PC-3 (cell line): ENCODE measurements at places on chromosomes 13 and 19. TPM values are rescaled to one million over a fixed set of nuclear protein-coding genes. Genes with fewer than 3 reads are reported as not detected.
A peak's percentile ranks its signal among the peaks of the same experiment; 100 is the strongest.

ZNF541 gene
- total RNA-seq: not detected in 2 replicates

- peak overlapping the region; percentile 77 for H3K27ac ChIP-seq
- H3K4me3 ChIP-seq: no peak overlapping the region; the same call in 1 of the 2 replicates
- H3K36me3 ChIP-seq: 0 out of 2 replicates have a peak, but pooled peaks cover 2% of the 10 kb centered on the region
- H3K27me3 ChIP-seq: no peaks in the 10 kb centered on the region
- peak; percentile 62 for DNase-seq
- H3K4me1 ChIP-seq: peaks cover 26% of the 10 kb centered on the region
These were observed 88.3 kb downstream of the DOCK9 start for GRCh38 chr13:98889419-98890085.

VSTM1 gene
- total RNA-seq: not detected in 2 replicates

DNA sequence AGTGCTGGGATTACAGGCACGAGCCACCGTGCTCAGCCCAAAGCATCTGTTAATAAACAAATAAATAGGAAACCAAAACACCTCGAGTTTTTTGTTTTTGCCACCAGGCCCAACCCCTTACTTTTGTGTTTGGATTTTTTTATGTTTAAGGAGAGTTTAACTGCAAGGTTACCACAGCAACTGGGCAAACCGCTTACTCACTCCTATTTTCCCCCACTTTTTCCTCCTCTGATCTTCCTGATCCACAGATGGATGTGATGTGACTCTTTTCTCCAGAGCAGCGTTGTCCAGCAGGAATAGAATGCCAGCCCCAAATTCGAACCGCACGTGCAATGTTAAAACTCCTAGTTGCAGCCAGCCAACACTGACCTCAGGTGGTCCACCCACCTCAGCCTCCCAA lies 2.1 kb upstream of the PNMA8B start:
- H3K36me3 ChIP-seq: no peaks in the 10 kb centered on the region
- DNase-seq: no peak
- H3K27me3 ChIP-seq: no peaks in the 10 kb centered on the region
- no peak overlapping the region for H3K27ac ChIP-seq
- H3K4me3 ChIP-seq: no peak overlapping the region
- H3K4me1 ChIP-seq: no peaks in the 10 kb centered on the region

GRCh38 chr13:25980255-25980654 lies 71.6 kb downstream of the SHISA2 start:
- H3K4me3 ChIP-seq: no peak overlapping the region
- DNase-seq: peak; percentile 47
- no peak overlapping the region for H3K27ac ChIP-seq

DNA sequence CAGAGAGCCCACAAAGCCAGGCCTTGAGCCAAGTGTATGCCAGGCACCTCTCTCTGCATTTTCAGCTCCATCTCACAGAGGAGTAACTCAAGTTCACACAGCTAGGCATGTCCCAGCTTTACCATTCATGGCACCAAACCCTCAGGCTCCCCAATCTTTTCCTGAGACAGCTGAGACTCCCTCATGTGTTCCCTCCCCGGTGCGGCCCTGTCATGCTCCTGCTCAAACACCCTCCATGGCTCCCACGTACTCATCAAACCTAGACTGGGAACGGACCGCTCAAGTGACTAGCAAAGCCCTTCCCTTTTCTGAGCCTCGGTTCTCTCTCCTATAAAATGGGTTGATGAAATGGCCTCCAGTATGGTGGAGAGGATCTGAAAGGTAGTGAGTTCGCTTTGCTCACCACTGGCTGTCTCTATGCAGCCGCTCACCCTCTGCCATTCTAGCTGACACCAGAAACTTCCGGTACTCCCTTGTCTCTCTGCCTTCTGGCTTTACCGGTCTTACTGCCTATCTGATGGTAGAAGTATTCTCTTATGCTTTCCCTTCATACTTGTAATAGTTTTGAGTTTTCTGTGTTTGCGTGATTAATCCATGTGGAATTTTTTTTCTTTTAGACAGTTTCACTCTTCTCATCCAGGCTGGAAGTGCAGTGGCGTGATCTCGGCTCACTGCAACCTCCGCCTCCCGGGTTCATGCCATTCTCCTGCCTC lies 7.8 kb upstream of the SLC44A2 start:
- H3K36me3 ChIP-seq: no peaks in the 10 kb centered on the region
- peak overlapping the region; percentile 40 for H3K4me3 ChIP-seq
- peak; percentile 92 for DNase-seq
- H3K27me3 ChIP-seq: no peaks in the 10 kb centered on the region
- H3K27ac ChIP-seq: peak overlapping the region; percentile 55

DNA sequence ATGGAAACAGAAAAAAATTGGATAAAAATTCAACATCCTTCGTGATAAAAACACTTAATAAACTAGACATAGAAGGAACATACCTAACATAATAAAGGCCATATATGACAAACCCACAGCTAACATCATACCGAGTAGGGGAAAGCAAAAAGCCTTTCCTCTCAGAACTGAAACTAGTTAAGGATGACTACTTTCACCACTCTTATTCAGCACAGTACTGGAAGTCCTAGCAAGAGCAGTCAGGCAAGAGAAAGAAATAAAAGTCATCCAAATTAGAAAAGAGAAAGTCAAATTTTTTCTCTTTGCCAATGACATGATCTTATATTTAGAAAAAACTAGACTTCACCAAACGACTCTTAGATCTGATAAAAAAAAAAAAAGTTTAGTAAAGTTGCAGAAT lies 25.8 kb upstream of the SLC7A9 start:
- H3K27me3 ChIP-seq: no peaks in the 10 kb centered on the region
- no peak for DNase-seq
- no peak overlapping the region for H3K4me3 ChIP-seq
- no peak overlapping the region for H3K27ac ChIP-seq
- no peaks in the 10 kb centered on the region; the same call in 1 of the 2 replicates for H3K36me3 ChIP-seq

- H3K27me3 ChIP-seq: no peaks in the 10 kb centered on the region
- H3K4me3 ChIP-seq: no peak overlapping the region
- DNase-seq: no peak
- H3K4me1 ChIP-seq: peaks cover 4% of the 10 kb centered on the region
- H3K36me3 ChIP-seq: no peaks in the 10 kb centered on the region
These were observed 128.9 kb downstream of the COG6 start for GRCh38 chr13:39784347-39784746.

ZNF420 gene
- 2.3 and 3.8 TPM in 2 replicates for total RNA-seq

CGB3 gene
- not detected in 2 replicates for total RNA-seq

DNA sequence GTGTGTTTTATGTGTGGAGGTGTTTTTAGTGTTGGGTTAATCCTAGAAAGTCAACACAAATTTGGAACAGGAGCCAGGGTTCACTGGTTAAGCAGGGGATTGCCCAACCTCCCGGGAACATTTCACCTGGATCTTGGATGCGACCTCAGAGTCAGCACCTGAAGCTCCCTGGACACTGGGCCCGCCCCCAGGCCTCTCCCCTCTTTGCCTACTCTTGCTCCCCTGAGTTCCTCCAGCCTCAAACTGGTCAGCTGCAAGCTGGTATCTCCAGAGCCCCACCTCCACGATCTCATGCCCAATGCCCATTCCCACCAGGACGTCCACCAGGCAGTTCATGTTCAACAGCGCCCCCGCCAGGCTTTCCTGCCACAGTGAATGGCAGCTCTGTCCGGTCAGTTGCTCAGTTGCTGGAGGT lies 9.7 kb downstream of the HSD17B14 start:
- no peaks in the 10 kb centered on the region for H3K36me3 ChIP-seq
- no peak overlapping the region for H3K4me3 ChIP-seq
- H3K27me3 ChIP-seq: no peaks in the 10 kb centered on the region
- H3K4me1 ChIP-seq: no peaks in the 10 kb centered on the region

DNA sequence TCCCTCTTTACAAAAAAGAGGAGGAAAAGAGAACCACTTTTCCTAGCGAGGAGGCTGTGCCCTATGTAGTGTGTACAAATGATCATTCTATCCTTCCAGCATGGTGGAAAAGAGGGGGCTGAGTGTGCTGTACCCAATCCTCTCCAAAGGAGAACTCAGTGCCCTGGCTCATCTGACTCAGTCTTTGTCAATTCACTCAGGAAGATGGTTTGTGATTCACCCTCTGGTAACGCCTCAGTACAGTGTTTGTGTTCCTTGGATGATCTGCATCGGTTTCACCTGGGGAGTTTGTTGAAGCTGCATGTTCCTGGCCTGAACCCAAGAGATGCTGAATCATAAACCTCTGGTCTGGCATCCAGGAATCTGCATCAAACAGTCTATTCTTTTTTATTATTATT lies 18.3 kb upstream of the ENOX1 start:
- no peaks in the 10 kb centered on the region for H3K36me3 ChIP-seq
- peak overlapping the region; percentile 95 for H3K27ac ChIP-seq
- no peaks in the 10 kb centered on the region for H3K27me3 ChIP-seq
- peak overlapping the region; percentile 63 for H3K4me3 ChIP-seq
- DNase-seq: peak; percentile 95
- peaks cover 26% of the 10 kb centered on the region for H3K4me1 ChIP-seq

ICAM4 gene
- not detected in 2 replicates for total RNA-seq

DNA sequence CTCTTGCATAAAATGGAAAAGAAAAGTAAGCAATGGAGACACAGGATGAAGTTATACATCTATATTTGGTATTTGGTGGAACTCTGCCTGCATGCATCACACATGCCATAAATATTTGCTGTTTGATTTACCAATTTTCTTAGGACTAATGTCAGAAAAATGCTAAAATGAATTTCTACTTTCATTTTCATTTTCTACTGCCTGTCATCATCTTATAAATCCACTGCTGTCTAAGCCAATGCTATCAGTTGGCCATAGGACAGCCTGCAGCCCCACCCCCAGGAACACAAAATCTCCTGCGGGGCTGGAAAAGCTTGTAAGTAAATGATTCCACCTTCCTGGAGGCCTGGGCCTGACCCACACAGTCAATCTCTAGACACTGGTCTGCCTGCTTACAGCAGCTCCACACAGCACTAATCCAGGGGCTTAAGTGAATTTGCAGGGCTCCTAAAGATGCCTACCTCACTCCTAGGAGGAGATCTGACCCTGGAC lies 122.0 kb downstream of the ENOX1 start:
- H3K4me3 ChIP-seq: no peak overlapping the region
- H3K36me3 ChIP-seq: no peaks in the 10 kb centered on the region
- H3K4me1 ChIP-seq: peaks cover 20% of the 10 kb centered on the region
- no peak overlapping the region for H3K27ac ChIP-seq
- H3K27me3 ChIP-seq: no peaks in the 10 kb centered on the region
- DNase-seq: peak; percentile 69

NAXD gene
- 18.7 and 19.0 TPM in 2 replicates for total RNA-seq
